ENCODE measurements at places on chromosomes 6 and 20.

DNA sequence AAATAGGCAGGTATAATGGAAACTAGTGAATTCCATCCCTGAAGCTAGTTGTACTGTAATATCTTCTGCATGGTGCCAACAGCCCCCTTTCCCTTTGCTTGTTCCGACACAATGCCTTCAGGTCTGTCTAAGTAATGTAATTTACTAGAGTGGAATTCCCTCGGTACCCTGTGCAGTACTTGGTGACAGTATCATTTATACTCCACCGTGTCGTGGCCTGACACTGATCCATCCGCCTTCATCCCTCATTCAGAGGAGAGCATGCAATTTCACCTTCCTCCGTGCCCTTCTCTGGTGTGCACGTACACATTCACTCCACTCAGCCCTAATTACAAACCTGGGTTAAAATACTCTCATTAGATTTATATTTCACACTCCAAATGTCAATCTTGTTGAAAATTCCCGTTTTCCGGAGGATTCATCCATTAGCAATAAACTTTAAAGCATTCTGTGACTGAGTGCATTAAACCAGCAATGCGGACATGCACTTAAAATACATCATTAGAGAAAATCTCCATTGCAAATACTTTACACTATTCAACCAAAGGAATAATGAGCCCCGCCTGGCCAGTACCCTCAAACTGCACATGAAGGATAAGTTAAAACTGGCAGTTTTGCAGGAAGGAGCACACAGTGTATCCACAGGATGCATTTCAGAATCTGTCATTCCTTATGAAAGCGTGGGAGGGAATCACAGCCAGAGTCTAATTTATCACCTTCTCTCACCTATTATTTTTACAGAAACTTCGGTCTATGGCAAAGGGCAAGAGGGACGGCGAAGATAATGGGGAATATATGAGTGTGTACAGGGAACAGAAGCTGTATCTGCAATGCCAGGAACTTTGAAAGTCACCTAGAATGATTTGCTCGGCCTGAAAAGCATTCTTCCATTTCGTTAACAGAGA lies 182.5 kb downstream of the GJA10 start:
- no peak for DNase-seq

DNA sequence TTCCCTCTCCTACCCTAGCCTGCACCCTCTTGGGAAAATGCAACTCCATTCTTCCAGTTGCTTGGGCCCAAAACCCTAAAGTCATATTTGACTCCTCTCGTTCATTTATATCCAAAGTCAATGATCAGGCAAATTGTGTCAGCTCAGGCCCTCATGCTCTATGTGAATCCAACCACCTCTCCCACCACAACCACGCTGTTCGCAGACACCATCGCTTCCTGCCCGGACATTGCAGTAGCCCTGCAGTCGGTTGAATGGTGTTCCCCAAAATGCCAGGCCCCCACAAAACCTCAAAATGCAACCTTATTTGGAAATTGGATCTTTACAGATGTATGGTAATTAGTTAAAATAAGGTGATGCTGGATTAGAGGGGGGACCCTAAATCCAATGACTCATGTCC lies 98.3 kb downstream of the PREX1 start:
- no peak for DNase-seq

- DNase-seq = no peak
These were observed 287.1 kb downstream of the BTBD9 start for GRCh38 chr6:38352636-38353035.

GRCh38 chr6:137661601-137662000 lies 167.4 kb upstream of the OLIG3 start:
- DNase-seq = peak; percentile 35

DNA sequence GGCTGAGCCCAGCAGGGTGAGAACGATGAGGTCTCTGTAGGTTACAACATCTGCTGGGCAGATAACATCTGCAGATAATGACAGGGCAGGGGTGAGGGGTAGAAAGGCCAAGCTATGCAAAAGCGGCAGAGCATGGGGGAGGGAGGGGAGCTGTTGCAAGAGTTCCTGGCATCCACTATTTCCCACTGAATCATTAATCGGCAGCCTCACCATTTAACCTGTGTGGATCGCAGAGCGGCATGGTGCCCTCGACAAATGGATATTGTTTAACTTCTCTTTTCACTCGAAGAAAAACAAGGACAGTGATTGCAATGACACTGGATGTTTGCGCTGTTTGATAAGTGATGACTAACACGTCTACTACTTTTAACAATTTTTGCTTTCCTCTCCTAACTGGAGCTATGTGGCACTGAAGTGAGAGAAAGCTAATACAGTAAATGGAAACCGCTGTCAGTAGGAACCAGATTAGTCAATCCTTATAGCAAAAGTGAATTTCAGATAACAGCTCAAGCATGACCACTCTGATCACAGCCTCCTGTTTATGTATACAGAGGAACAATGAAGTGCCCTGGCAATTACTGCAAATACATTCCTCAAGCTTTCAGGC lies 381.5 kb downstream of the TFAP2A start:
- no peak for DNase-seq

Data from NCI-H524 (cell line).